ENCODE measurements at places on chromosomes 11 and 22.

- DNase-seq = no peak
Observed at GRCh38 chr11:128757235-128757711, 63.4 kb downstream of the FLI1 start.

GRCh38 chr11:44140805-44141204 lies 45.3 kb downstream of the EXT2 start:
- DNase-seq = no peak

GRCh38 chr11:36116161-36116560 lies 172.3 kb downstream of the LDLRAD3 start:
- no peak for DNase-seq

- no peak for DNase-seq
Observed at GRCh38 chr11:126833065-126833464, 167.5 kb downstream of the KIRREL3 start.

DNA sequence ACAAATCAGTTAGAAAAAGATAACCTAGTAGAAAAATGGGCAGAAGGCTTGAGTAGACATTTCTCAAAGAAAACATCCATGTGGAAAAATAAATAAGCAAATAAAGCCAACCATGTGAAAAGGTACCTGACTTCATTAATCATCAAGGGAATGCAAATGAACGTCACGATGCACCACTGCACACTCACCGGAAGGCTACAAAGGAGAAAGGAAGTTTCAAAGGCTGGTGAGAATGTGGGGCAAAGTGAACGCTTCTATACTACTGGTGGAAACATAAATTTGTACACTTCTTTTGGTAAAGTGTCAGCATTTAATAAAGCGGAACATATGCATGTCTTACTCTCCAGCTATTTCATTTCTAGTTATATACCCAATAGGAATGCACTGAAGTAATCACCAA lies 166.8 kb downstream of the CSNK2A3 start:
- DNase-seq = no peak

DNA sequence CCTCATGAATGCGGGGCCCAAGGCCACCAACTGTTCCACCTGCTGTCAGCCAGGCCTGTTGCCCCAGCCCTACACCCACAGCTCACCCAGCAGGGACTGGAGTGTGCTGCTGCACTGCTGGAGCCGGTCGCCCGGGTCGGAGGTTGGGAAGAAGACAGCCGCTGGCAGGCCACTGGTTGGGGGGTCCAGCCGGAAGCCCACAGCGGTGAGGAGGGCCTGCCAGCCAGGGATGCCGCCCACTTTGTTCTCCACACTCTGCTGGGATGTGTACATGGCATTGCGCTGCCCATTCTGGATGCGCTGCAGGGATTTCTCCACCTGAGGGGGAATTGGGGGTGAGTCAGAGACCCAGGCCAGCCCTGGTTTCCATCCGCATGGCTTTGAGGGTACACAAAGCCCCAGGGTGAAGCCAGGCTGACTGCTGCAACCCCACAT lies 74.2 kb upstream of the PITPNB start:
- no peak for DNase-seq

GRCh38 chr11:90606721-90607120 lies 383.9 kb upstream of the CHORDC1 start:
- no peak for DNase-seq

DNA sequence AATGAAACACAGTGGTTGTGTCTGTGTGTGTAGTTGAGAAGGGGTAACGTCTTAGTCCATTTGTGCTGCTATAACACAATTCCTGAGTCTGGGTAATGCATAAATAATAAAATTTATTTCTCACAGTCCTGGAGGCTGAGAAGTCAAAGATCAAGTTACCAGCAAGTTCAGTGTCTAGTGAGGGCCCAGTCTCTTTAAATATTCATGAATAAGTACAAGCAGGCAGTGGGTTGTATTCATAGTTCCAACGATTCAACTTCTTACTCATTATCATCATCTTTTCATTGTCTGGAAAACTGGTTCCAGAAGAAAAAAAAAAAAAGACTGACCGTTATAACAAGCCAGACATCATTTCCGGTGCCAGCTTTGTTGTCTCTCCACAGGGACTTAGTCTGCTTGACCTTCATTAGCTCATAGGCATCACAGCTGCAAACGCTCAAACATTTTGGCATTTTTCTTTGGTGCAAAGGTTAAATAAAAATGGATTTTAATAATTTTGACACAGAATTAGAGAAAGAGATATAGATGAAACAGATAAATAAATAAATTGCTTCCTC lies 1297.5 kb downstream of the LRRC4C start:
- no peak for DNase-seq

GRCh38 chr11:72553706-72554105 lies 119.4 kb upstream of the CLPB start:
- DNase-seq = no peak

- DNase-seq = no peak
Observed at GRCh38 chr22:28223826-28224225, 304.8 kb upstream of the PITPNB start.

DNA sequence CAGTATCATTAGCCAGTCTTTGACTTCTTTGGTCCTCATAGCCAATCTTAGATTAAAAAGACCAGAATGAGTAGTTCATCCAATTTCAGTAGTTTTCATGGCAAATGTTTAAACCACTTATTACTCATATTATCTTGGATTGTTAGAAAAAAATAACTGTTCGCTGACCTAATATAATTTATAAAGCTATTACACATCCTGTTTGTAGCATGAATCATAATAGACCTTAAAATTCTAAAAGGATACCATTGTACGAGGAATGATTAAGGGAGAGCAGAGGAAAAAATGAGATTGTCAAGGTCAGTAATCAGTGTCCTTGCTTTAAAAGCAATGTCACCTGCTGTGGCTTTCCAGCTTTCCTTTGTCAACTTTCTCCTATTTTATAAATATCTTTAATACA lies 371.2 kb downstream of the NELL1 start:
- no peak for DNase-seq

- no peak for DNase-seq
Observed at GRCh38 chr22:44275631-44275995, 37.1 kb downstream of the SHISAL1 start.

DNA sequence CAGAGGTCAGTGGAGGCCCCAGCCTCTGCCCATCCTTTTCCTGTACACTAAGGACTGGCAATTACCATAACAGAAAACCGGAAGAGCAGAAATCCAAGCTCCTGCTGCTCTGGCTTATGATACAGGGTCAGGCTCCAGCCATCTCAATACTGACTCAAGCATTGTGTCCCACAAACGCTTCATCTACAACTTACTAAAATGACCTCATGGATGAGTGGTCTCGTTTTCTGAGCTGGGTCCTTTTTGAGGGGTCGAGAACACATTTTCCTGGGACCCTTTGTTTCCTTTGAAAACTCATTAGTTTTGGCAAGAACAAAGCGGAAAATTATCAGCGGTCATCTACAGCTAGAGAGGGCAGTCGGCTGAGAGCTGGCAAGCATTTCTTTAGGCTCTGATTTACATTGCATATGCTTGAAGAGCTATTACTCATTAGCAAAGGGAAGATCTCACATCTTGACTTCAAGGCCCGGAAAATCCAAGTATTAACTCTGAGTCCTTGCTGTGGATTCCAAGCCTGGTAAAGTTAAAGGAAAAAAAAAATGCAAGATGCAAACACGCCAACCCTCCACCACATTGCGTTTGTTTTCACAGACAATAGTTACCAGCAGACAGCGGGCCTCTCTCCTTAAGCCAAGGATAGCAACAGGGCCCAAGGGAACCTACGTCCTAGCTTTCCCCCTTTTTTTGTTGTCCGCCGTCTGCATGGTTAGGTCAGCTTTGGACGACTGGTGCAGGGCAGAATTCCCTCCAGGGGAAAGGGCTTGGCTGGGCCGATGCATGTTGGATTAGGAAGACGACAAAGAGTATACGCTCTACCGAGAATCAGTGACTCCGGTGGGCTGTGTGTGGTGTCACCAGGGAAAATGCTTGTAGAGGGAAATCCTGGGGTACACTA lies 1.8 kb downstream of the TESMIN start:
- DNase-seq = no peak

DNA sequence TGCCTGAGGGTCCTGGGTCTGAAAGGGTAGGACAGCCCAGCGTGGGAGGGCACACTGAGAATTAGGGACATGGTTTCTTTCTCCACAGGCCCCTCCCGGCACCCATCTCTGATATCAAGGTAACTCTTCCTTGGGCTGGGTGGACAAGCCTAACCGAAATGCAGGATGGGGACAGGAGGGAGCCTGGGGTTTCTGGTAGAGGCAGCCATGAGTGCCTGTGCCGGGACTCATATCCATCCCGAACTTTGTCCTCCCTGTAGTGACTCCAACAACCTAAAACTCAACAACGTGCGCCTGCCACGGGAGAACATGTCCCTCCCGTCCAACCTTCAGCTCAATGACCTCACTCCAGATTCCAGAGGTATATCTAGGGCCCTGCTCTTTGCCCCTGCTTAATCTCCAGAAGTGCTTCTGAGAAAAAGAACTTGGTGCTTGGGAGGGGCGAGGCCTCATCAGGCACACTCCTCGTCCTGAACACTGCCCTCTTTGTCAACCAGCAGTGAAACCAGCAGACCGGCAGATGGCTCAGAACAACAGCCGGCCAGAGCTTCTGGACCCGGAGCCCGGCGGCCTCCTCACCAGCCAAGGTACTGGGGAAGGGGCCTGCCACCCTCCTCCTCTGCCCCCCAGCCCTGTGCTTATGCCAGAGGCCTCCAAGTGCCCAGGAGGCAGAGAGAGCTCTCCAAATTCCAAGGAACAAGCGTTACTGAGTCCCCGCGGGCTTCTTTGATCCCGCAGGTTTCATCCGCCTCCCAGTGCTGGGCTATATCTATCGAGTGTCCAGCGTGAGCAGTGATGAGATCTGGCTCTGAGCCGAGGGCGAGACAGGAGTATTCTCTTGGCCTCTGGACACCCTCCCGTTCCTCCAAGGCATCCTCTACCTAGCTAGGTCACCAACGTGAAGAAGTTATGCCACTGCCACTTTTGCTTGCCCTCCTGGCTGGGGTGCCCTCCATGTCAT lies 3.1 kb downstream of the TMEM25 start:
- no peak for DNase-seq

DNA sequence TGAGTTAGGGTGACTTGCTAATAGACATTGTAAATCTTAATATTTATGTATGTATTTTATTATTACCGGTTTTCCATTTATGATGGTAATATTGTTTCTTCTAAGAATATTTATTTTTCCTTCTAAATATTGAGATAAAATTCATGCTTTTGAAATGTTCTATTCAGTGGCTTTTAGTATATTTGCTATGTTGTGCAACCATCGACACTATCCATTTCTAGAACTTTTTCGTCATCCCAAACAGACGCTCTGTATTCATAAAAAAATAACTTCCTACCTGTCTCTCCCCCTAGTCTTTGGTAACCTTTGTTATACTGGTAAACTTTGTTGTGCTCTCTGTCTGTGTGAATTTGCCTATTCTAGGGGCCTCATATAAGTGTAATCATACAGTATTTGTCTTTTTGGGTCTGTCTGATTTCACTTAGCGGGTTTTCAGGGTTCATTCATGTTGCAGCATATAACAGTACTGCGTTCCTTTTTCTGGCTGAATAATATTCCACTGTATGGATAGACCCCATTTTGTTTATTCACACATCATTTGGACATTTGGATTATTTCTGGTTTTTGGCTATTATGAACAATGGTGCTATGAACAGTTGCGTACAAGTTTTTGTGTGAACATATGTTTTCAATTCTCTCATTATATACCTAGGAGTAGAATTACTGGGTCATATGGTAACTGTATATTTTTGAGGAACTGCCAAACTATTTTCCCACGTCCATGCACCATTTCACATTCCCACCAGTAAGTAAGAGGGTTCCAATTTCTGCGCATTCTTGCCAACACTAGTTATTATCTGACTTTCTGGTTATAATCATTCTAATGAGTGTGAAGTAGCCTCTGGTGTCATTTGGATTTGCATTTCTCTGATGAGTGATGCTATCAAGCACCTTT lies 15.9 kb downstream of the NEAT1 start:
- DNase-seq = no peak

- DNase-seq = no peak
Observed at GRCh38 chr11:79308429-79308828, 132.4 kb downstream of the TENM4 start.

DNA sequence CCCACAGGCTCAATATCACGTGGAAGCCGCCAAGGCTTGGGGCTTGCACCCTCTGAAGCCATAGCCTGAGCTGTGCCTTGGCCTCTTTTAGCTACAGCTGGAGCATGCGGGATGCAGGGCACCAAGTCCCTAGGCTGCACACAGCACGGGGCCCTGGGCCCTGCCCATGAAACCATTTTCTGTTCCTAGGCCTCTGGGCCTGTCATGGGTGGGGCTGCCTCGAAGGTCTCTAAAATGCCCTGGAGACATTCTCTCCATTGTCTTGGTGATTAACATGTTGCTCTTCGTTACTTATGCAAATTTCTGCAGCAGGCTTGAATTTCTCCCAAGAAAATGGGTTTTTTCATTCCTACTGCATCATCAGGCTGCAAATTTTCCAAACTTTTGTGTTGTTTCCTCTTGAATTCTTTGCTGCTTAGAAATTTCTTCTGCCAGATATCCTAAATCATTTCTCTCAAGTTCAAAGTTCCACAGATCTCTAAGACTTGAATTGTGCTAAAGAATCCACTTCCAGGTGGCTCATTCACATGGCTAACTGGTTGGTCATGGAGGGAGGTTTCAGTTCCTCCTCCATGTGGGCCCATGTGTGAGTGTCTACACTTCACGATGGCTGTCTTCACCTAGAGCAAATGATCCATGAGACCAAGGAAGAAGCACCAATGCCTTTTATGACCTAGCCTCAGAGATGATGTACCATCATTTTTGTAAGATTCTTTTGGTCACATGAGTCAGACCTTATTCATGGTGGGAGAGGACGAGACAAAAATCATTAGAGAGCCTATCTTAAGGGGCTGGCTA lies 7.4 kb upstream of the CREBZF start:
- DNase-seq = no peak

DNA sequence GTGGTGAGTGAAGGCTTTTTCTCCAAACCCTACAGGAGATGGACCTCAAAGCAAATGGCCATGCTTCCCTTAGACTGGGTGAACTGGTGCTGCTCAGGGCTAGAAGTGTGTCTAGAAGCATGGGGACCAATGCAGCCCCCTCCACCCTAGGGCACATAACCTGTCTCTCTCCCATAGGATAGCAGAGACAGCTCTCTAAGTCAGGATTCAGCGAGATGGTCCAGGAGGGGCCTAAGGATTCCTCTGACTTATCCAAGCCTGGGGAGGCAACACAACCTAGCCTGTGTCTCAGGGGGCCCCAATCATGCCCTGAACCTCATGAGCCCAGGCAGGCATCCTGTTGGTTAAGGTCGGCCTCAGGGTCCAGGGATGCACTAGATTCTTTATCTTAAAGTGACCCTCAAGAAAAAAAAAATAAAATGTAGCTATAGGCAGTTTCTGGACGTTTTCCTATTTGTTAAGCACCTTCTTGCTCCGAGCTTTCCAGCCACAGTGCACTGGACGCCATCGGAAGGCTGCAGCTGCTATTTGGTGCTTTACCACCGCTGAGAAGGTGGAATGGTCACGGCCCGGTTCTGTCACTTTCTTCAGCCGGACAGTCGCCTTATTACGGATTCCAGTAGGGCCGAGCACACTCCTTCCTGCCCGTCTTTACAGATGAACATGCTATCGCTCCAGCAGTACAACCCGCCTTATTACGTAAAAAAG lies 5.0 kb upstream of the CCND1 start:
- no peak for DNase-seq
